ENCODE measurements at places on chromosomes 13 and 19.

- no peak for DNase-seq
Observed at GRCh38 chr13:112795277-112795676, 105.4 kb downstream of the ATP11A start.

GRCh38 chr19:12943437-12944044, 2.1 kb upstream of the RAD23A start:
- no peak for DNase-seq

GRCh38 chr13:54424344-54424743, 1395.7 kb downstream of the OLFM4 start:
- DNase-seq = no peak

DNA sequence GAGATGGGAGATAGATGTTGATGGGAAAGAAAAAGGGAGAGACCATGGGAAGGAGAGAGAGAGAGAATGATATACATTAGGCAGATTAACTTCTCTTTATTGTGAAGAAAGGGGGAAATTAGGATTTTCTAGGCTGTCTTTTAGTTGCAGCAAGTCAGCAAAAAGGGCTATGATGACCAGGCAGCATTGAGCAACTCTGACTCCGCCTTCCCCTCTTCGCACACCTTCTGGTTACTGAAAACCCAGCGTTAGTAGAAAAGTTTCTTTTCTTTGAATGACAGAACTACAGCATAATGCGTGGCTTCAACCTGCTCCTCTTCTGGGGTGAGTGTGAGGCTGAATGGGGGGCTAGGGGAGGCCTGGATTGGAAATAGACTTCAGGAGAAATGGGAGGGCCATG, at the start of gene ADGRE1:
TSS of gene ADGRE1 (plus strand) at position 264 of the 400 bp plus-strand sequence. CDS start at position 294, 30 bp downstream.
- DNase-seq = no peak

DNA sequence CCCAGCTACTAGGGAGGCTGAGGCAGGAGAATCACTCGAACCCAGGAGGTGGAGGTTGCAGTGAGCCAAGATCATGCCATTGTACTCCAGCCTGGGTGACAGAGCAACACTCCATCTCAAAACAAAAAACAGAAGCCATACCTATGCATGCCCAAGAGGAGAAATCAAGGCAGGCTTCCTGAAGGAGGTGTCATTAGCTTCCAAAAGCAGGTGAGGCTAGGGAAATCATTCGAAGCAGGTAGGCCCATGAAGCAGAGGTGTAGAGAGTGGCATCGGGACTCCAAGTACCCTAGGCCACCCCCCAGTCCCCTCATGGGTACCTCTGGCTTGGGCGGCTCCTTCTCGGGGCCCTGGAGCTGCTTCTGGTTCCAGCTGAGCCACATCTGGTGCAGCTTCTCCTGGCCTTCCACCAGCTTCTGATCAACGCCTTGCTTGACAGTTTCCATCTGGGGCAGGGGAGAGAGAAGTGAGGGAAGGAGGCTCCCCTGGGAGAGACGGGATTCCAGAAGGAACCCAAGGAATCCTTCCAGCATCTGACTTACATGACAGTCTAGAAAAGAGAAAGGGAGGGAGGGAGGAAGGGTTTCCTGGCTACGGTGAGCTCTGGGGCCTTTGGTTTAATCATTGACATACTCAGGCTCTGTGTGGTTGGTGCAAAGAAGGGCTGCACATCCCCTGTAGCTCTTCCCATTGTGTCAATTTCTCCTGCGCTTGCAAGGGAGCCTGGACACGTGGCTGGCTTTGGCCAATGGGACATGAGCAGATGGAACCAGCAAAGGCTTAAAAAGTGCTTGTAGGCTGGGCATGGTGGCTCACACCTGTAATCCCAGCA, 13.1 kb upstream of the TICAM1 start:
- DNase-seq = no peak

DNA sequence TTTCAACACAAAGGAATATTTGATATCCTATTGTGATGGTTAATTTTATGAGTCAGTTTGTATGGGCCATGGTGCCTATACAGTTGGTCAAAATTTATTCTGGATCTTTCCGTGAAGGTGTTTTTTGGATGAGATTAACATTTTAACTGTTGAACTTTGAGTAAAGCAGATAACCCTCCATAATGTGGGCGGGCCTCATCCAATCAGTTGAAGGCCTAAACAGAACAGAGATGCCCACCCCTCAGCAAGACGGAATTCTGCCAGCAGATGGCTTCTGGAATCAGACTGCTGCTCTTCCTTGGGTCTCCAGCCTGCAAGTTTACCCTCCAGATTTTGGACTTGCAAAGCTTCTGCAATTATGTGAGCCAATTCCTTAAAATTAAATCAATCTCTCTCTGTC, 16.0 kb downstream of the CSNK1A1L start:
- no peak for DNase-seq

- no peak for DNase-seq
Observed at GRCh38 chr13:27772651-27773425, 19.4 kb upstream of the GSX1 start.

DNA sequence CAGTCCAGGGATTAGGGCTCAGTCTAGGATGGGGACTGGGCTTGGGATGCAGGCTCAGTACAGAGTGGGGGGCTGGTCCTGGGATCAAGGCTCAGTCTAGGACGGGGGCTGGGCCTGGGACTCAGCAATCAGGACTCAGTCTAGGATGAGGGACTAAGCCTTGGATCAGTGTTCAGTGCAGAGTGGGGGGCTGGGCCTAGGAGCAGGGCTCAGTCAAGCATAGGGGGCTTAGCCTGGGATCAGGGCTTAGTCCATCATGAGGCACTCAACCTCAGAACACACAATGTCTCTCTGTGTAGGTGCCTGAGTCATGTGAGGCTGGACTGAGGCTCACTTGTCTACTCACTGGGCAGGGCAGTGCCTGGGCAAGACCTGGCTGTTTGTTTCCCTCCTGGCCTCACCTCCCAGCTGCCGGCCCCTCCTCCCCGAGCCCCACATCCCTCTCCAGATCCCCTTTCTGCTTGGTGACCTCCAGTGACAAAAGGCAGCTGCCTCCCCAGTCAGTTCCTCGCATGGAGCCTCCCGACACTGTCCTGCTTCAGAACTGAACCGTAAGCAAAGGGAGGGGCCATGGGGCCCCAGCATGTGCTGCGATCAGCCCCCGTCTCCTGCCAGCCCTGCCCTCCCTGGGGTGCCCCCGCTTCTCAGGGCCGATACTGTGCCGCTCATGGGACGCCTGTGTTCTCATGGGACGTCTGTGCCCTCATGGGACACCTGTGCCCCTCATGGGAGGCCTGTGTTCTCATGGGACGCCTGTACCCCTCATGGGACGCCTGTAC, 6.5 kb upstream of the S1PR4 start:
- no peak for DNase-seq

DNA sequence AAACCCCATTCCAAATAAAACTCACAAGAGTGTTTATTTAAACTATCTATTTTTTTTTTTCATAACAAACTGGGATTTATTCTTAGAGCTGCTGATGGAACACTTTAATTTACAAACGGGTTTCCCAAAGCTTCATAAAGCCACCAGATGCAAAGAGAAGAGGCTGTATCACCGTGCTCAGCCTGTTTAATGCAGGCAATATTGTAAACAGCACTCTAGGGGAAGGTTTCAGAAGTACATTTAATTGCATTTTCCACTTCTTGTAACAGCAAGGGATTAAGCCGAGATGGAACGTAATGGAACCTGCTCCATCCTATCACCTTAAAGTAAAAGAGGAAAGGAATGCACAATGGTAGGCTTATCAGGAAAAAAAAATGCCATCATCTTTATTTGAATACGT, 550.6 kb upstream of the ARGLU1 start:
- peak; percentile 12 for DNase-seq

GRCh38 chr19:16113727-16114126, 2.0 kb downstream of the RAB8A start:
- no peak for DNase-seq

DNA sequence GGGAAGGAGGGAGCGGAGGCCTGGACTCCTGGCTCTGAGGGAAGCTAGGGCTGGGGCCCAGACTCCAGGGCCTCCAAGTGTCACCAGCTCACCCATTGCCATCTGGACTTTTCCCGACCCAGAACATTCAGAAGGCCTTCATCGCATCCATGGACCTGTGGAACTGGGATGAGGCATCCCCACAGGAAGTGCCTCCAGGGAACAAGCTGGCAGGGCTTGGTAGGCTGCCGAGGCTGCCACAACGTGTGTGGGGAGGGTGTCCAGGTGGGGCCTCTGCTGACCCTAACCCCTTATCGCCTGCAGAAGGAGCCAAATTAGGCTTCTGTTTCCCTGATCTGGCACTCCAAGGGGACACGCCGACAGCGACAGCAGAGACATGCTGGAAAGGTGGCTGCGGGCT, 767 bp downstream of the ETV2 start:
- no peak for DNase-seq

GRCh38 chr19:31969016-31969415, 376.4 kb upstream of the ZNF507 start:
- no peak for DNase-seq

- DNase-seq = no peak
Observed at GRCh38 chr19:10780368-10780767, 55.6 kb downstream of the TMED1 start.

- DNase-seq = no peak
Observed at GRCh38 chr19:52735734-52736133, 890 bp upstream of the ZNF611 start.

DNA sequence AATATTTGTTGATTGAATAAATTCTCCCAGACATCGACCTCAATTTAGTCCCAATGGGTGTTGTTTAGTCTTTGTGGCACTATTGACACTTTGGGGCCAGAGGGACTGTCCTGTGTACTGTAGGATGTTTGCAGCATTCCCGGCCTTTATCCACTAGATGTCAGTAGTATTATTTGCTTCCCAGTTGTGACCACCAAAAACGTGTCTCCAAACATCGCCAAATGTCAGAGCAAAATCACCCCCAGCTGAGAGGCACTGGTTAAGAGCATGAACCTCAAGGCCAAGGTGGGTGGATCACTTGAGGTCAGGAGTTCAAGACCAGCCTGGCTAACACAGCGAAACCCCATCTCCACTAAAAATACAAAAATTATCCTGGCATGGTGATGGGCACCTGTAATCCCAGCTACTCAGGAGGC, 15.4 kb downstream of the NLRP12 start:
- DNase-seq = peak; percentile 25

GRCh38 chr13:25660996-25661395, 289.2 kb downstream of the ATP8A2 start:
- DNase-seq = no peak

DNA sequence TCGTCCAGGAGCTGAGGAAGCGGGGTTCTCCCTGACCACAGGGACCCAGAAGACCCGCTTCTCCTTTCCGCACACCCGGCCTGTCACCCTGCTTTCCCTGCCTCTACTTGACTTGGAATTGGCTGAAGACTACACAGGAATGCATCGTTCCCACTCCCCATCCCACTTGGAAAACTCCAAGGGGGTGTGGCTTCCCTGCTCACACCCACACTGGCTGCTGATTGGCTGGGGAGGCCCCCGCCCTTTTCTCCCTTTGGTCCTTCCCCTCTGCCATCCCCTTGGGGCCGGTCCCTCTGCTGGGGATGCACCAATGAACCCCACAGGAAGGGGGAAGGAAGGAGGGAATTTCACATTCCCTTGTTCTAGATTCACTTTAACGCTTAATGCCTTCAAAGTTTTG, 18.9 kb downstream of the VASP start:
- peak; percentile 81 for DNase-seq

- DNase-seq = no peak
Observed at GRCh38 chr19:14835011-14835410, at the start of the genes OR7A5 and OR7C1. Gene OR7A5 (minus strand): TSS chr19:14835185. CDS start chr19:14828241, 6,944 bp downstream. Gene OR7C1 (minus strand): TSS chr19:14835185. CDS start chr19:14800136, 35,049 bp downstream.

DNA sequence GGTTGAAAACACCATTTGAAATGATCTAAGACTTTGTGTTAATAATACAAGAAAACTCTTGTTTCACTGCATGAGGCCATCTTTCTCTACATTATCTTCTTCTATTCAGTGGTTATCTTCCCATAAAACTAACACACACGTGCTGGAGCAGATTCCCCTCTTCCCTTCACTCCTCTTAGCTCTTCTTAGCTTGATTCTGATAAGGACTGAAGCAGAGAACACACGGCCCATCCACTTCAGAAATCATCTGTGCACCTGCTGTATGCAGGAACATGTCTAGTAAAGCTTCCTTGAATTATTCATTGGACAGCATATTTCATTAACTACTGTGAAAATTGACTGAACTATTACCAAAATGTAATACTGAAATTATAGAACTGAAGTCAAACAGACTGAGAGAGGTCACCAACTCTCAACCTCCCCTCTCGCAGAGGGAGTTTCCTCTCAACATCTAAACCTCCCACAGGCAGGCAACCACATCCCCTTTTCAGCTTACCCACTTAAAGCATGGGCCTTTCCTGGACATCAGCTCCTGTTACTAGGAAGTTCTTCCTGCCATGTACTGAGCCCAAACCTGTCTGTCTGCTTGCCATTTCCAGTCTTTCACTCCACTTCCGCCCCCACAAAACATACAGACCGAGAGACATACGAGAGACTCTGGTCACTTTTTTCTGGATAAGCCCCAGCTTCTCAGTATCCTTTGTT, 113.9 kb downstream of the CRYL1 start:
- no peak for DNase-seq

DNA sequence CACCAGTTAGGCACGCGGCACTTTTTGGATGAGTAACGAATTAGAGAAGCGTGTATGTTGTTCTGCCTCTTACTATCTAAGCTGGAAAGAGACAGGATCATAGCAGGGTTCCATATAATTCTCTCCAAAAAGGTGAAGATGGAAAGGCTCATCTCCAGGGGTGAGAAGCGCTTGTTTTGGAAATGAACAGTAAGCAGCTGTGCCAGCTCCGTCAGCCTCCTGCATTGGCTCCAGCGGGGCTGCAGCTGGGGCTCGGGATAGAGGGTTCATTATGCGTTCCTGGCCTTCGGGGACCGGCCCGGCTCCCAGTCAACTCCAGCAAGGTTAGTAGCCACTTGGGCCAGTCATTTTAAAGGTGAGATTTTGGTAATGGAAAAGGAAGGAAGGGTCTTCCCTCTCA, 155.5 kb downstream of the COL4A1 start:
- DNase-seq = no peak

- DNase-seq = peak; percentile 25
Observed at GRCh38 chr13:95660981-95661581, 15.9 kb upstream of the DNAJC3 start.

DNA sequence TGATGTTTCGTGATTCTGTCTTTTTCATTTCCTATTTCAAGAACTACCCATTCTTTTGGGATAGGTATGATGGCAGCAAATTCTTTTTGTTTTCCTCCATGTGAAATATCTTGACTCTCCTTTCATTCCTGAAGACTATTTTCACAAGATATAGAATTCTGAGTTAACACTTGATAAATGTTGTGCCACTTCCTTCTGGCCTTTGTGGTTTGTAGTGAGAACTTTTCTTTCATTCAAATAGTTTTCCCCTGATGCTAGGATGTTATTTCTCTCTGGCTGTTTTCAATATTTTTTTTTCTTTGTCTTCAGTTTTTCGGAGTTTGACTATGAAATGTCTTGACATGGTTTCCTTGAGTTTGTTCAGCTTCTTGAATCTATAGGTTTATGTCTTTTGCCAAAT, 8.3 kb upstream of the TUBGCP3 start:
- DNase-seq = no peak

- no peak for DNase-seq
Observed at GRCh38 chr13:91401920-91402319, 3.5 kb downstream of the GPC5 start.

All from HEK293T (cell line).